Prostate gland (tissue), 2 donors: ENCODE measurements at places on chromosomes 6 and 20. TPM values are rescaled to one million over a fixed set of nuclear protein-coding genes. Genes with fewer than 3 reads are reported as not detected.

- H3K27me3 ChIP-seq, result no peaks in the 10 kb centered on the region
- H3K4me3 ChIP-seq, result no peak overlapping the region
- H3K4me1 ChIP-seq, result no peaks in the 10 kb centered on the region
These were observed 25.9 kb upstream of the GTSF1L start for GRCh38 chr20:43752561-43753301.

GRCh38 chr6:45970326-45970725 lies 45.3 kb downstream of the CLIC5 start:
- no peak overlapping the region for H3K4me3 ChIP-seq
- no peaks in the 10 kb centered on the region for H3K27me3 ChIP-seq
- no peak overlapping the region for H3K27ac ChIP-seq
- no peaks in the 10 kb centered on the region for H3K4me1 ChIP-seq
- no peak for DNase-seq

GRCh38 chr20:58136149-58136484 lies 92.3 kb downstream of the ANKRD60 start:
- no peak for DNase-seq
- no peak overlapping the region for H3K27ac ChIP-seq
- H3K4me1 ChIP-seq, result peaks cover 3% of the 10 kb centered on the region
- H3K27me3 ChIP-seq, result no peaks in the 10 kb centered on the region

DNA sequence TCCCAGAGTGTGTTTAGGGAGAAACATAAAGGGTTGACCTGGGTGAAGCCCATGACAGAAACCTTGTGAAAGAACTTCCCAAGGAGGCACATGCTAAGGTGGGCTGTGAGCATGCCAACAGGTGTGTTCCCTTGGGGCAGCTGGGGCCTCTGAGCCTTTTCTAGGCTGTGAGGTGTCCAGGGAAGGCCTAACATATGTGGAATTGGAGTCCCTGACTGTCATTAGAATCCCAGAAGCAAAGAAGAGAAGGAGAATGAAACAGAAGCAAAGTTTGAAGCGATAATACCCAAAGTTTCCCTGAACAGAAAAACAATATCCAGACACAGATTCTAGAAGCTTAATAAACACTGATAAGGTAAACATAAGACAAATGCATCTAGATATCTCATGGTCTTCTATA lies 143.3 kb downstream of the CD83 start:
- no peaks in the 10 kb centered on the region for H3K4me1 ChIP-seq
- no peak overlapping the region for H3K27ac ChIP-seq
- H3K36me3 ChIP-seq, result no peaks in the 10 kb centered on the region
- no peak overlapping the region for H3K4me3 ChIP-seq
- DNase-seq, result no peak

GRCh38 chr20:44750081-44750805 lies 4.6 kb downstream of the KCNK15 start:
- DNase-seq, result no peak
- no peaks in the 10 kb centered on the region for H3K36me3 ChIP-seq
- no peaks in the 10 kb centered on the region for H3K4me1 ChIP-seq
- H3K27me3 ChIP-seq, result no peaks in the 10 kb centered on the region
- H3K4me3 ChIP-seq, result no peak overlapping the region
- no peak overlapping the region for H3K27ac ChIP-seq

MTHFD1L gene
- total RNA-seq, result 18.7 TPM
